Sigmoid colon (tissue), 7 donors: ENCODE measurements at places on chromosomes 3 and 15. TPM values are rescaled to one million over a fixed set of nuclear protein-coding genes. Genes with fewer than 3 reads are reported as not detected.

Gene DNASE1L3
- not detected for total RNA-seq

Gene LRRIQ4
- not detected for total RNA-seq

Gene MAP1A
- total RNA-seq, result 25.2 TPM

Gene GNAT1
- not detected for total RNA-seq

Gene PIERCE2
- total RNA-seq, result 5.0 TPM

Gene TEX55
- not detected for total RNA-seq

Gene BNC1
- 0.36 TPM for total RNA-seq

Gene RASGRP1
- total RNA-seq, result 0.33 TPM

Gene DUOX2
- 0.71 TPM for total RNA-seq

Gene MUC20
- 20.8 TPM for total RNA-seq

Gene AHSG
- total RNA-seq, result not detected

Gene KIF23
- 3.9 TPM for total RNA-seq

Gene LRRC15
- under 0.01 TPM for total RNA-seq

Gene AMT
- 4.9 TPM for total RNA-seq

Gene ERC2
- 5.7 TPM for total RNA-seq

Gene LEKR1
- total RNA-seq, result 1.7 TPM

Gene CCDC39
- total RNA-seq, result 1.1 TPM

Gene ARHGAP31
- 18.0 TPM for total RNA-seq

Gene NOX5
- not detected for total RNA-seq

Gene MITF
- 65.4 TPM for total RNA-seq

Gene GPD1L
- total RNA-seq, result 46.0 TPM
